Esophagus muscularis mucosa (tissue), 4 donors: ENCODE measurements at places on chromosomes 3 and 15. TPM values are rescaled to one million over a fixed set of nuclear protein-coding genes. Genes with fewer than 3 reads are reported as not detected.

IRAK2 gene
- 2.5 TPM for total RNA-seq

GRCh38 chr3:14810801-14811661 lies 7.7 kb upstream of the FGD5 start:
- no peak for DNase-seq

DNA sequence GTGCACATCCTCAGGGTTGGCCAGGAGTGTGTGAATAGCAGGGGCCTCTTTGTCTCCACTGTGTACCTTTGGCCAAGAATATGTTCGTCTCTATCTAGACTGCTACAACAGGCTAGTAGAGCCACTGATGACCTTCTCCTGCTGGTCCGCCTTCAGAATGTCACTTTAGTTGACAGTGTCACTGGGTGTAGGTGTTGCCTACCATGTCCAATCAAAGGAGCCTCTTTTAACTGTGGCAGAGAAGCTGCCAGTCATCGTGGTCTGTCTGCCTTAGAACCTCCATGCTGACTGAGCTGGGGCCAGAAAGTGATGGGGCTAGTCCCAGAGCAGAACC lies 40.1 kb downstream of the OXSR1 start:
- DNase-seq: no peak

DNA sequence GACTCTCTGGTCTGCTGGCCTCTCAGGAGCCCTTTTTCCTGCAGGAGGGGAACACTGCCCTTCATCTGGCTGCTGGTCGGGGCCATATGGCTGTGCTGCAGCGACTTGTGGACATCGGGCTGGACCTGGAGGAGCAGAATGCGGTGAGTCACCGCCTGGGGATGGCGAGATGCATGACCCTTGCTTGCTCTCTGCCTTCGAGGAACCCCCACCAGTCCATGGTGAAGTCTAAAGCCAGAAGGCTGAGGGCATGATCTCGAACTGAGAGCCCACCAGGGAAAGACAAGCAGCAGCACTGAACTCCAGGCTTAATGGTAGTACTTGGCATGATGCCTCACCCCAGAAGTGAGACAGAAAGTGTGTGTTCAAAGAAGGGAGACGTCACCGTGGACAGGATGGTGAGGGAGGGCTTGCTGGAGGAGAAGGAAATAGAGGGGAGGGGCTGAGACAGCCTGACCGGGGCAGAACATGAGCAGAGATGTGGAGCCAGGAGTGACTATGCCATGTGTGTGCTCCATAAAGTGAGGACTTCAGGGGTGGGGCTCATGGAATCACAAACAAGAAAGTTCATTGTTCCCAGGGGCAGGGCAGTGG lies 19.2 kb downstream of the ANKDD1A start:
- peak; percentile 77 for DNase-seq

SPG21 gene
- total RNA-seq: 88.1 TPM

GRCh38 chr3:61829722-61830350 lies 268.5 kb downstream of the PTPRG start:
- DNase-seq: no peak

- DNase-seq: no peak
Observed at GRCh38 chr3:101117980-101118379, 124.8 kb upstream of the ABI3BP start.

DNA sequence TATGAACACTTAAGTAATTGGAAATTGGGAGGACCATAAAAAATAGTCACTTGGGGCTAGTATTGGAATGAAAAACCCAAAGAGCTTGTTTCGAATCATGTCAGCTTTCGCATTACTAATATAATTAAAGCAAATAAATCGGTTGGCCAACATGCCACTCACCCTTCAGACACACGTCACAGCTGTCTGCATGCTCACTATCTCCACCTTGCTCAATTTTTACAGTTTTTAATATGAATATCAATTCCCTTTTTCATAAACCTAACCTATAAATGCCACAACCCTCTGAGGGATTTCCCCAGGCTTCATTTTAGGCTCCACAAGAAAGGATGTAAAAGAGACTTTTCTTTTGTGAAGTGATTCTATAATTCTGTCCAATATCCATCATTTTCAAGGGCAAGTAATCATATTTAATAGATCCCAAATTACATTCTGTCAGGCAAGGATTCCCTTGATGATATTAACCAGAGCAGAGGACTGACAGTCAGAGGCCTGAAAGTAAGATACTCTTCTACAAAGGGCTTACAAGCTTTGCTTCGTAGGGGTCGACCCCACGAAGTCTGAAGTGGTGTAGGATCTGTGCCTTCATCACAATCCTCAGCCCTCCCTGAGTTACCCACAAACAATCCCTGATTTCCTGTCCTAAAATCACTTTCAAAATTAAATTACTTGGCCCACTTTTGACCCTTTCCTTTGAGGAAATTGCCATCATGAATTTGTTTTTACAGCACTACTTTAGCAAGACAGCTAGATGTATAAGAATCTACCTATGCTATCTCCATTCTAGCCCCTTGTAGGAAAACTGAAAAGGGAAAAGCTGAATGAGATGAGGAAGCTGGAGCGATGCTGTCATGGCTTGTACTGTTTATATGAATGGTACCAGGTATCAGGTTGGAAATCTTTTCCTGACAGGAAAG lies 44.5 kb downstream of the NANOGP8 start:
- DNase-seq: no peak

DNA sequence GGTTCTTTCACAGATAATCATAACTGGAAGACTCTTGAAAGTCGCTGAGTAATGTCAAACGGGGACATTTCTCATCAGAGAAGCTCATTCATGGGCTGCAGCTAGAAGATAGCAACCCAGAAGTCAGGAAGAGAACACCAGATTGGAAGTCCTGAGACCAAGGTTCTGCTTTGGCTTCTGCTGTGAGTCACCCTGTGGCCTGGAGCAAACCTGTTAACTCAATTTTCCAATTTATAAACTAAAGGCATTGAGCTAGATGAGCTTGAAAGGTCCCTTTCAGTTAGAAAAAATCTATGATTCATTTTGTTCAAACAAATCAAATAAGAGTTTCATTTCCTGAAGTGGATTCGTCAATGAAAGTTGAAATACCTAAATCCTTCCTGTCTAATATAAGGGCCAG lies 402.2 kb downstream of the EPHB1 start:
- no peak for DNase-seq

MYLK gene
- total RNA-seq: 3,208 TPM

PRSS50 gene
- 0.32 TPM for total RNA-seq

DNA sequence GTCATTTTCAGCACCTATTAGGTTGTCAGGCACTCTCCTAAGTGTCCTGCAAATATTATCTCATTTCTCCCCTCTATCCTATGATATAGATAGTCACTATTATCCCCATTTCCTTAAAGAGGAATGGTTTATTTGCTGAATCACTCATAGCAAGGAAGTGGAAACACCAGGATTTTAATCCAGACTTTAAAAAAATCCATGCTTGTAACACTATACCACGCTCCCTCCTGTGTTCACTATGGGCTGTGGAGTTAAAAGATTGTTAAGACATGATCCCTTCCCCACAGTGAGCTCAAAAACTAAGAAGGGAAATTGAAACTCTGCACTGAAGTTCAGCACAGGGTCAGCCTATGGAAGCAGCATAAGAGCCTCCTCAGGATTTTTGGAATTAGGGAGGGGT lies 60.2 kb downstream of the TMEM39A start:
- DNase-seq: no peak
